ENCODE measurements at places on chromosomes 6 and 20.

DNA sequence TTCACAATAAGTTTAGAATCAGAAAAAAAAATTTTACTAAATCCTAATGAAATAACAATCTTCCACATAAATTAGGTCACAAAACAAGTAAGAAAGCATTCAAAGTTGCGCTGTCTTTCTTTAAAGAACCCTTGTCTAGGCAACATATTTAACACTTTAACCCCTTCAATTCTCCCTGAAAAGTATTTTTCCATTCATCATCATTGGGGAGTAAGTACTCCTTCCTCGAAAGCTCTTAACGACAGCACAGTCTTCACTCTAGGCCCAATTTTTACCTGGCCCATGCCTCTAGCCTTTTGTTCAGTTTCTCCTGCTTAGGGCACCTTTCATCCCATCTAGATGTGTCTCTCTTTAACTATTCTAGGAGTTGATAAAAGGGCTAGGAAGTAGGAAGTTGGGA, 2.6 kb downstream of the TSPYL1 start:
- H3K4me3 ChIP-seq: peak overlapping the region; percentile 82
- H3K27ac ChIP-seq: no peak overlapping the region
- no peaks in the 10 kb centered on the region for H3K27me3 ChIP-seq
- H3K4me1 ChIP-seq: peaks cover 20% of the 10 kb centered on the region

GRCh38 chr20:1929460-1929859, 34.3 kb downstream of the SIRPA start:
- no peaks in the 10 kb centered on the region for H3K27me3 ChIP-seq
- no peaks in the 10 kb centered on the region for H3K36me3 ChIP-seq
- H3K4me3 ChIP-seq: no peak overlapping the region
- no peak for DNase-seq

DNA sequence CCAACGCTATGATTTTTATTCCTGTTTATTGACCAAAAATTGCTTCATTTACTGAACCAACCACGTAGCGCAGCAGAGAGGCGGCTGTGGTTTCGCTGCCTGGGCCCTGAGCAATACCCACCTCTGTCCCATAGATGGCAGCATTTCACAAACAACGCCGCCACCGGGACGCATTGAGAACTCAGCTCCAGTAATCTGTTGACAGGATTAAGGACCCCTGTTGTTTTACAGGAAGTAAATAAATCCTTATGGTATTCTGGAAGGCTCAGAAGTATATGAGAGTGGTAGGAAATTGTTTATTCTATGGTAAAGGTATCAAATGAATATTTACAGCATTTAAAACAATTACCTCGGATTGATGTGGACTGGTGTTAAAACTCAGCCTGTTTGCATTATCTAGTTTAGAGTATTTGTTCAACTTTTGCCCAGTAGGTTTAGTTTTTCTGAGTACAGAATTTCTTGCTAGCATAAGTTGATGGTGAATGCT, 547.9 kb upstream of the SLC35B3 start:
- H3K4me1 ChIP-seq: no peaks in the 10 kb centered on the region
- H3K36me3 ChIP-seq: no peaks in the 10 kb centered on the region
- H3K27me3 ChIP-seq: no peaks in the 10 kb centered on the region
- no peak overlapping the region for H3K27ac ChIP-seq
- no peak overlapping the region for H3K4me3 ChIP-seq

- H3K36me3 ChIP-seq: no peaks in the 10 kb centered on the region
- H3K4me1 ChIP-seq: peaks cover 5% of the 10 kb centered on the region
- peak overlapping the region; percentile 72 for H3K4me3 ChIP-seq
These were observed 5.4 kb upstream of the TUBB2A start for GRCh38 chr6:3162565-3163247.

DNA sequence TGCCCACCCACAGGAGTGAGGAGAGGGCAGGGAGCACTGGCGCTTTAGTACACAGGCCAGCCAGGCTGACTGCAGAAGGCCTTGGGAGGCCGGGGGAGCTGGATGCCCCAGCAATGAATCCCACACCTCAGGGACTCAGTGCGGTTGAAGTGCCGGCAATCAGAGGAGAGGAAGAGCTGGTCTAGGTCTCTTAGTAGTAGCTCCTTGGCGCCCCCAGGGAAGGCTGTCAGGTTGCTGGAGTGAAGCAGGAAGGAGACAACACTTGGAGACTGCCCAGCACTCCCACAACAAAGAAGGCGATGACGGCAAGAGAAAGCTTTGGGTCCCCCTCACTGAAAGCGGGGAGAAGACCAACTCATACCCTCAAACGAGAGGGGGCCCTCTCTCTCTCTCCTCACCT, 8.3 kb upstream of the TNXB start:
- no peak for DNase-seq
- no peak overlapping the region for H3K4me3 ChIP-seq
- H3K27ac ChIP-seq: no peak overlapping the region
- H3K4me1 ChIP-seq: peaks cover 3% of the 10 kb centered on the region
- H3K36me3 ChIP-seq: peaks cover 23% of the 10 kb centered on the region

- H3K4me1 ChIP-seq: no peaks in the 10 kb centered on the region
- H3K4me3 ChIP-seq: no peak overlapping the region
- DNase-seq: no peak
- H3K27ac ChIP-seq: no peak overlapping the region
These were observed 157.2 kb downstream of the CDH26 start for GRCh38 chr20:60115451-60115850.

- H3K36me3 ChIP-seq: no peaks in the 10 kb centered on the region
- H3K27me3 ChIP-seq: no peaks in the 10 kb centered on the region
- no peak for DNase-seq
- H3K4me3 ChIP-seq: no peak overlapping the region
- H3K4me1 ChIP-seq: no peaks in the 10 kb centered on the region
These were observed 47.1 kb upstream of the TMX4 start for GRCh38 chr20:8066662-8067061.

All from SK-N-SH (cell line).